Activated naive CD4-positive, alpha-beta T cell (primary cell): ENCODE measurements at places on chromosomes 5 and 9.

DNA sequence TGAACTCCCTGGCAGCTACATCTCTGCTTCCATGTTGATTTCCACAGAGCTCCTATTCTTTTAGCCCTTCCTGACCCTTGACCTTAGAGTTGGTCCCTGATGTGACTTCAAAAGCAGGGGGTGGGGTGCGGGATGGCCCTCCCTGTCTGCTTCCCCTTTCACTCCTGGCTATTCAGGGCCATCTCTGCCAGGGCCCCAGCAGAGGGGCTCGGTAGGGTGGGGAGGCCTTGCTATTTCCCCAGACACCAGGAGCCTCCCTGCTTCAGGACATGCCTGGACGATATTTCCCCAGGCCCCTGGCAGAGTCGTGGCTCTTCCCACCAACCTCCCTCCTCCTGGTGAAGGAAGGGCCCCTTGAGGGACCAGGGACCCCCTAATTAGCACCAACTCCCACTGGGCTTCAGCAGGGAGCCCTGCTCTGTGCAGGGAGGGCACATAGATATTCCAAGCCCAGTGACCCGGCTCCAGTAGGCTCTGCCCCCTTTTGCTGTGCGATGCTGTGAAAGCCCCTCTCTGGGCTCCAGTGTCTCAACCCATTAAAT is 17.3 kb downstream of the CORO2A start:
- no peak for DNase-seq

DNA sequence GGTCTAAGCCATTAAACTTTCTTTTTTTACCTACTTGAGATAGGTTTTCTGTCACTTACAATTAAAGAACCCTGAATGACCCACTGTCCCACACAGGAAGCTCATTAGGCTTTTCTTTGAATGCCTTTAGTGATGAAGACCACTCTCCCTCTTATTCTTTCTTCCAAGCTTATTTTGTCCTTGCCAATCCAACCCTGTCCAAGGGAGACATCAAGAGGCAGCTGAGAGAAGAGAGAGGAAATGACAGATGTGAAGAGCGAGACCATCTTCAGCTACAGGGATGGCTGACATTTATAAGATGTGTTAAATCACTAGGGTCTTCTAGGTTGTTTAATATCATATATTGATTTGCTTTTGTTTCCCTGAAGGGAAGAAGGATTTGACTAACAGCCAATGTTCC is 133.5 kb downstream of the FAM114A2 start:
- no peak for DNase-seq

DNA sequence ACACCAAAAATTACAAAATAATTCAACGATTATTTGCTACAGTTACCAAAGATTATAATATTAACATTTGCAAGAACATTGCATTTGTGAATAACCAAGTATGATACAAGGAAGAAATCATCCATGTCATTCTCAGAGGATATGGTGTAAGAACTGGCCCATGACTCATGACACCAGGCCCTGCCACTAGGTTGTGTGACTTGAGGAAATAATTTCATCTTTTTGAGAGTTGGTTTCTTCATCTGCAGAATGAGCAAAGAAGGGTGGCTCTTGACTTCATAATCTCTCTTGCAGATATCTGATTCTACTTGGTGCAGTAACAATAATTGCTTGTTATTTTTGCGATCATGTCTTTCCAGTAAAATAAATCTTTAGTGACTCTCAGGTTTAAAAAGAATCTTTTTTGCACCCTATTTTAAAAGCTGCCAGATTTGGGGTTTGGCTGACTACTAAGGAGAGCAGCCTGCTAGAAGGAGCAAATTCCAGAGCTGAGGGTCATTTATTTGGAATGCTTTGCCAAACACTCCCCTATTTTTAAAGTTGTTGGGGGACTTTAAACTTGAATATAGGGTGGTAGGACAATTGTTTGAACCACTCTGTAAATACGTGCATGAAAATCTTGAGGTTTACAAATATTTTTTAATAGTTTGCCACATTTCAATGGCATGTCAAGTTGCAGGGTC is 23.5 kb downstream of the ITGA1 start:
- DNase-seq, result no peak

DNA sequence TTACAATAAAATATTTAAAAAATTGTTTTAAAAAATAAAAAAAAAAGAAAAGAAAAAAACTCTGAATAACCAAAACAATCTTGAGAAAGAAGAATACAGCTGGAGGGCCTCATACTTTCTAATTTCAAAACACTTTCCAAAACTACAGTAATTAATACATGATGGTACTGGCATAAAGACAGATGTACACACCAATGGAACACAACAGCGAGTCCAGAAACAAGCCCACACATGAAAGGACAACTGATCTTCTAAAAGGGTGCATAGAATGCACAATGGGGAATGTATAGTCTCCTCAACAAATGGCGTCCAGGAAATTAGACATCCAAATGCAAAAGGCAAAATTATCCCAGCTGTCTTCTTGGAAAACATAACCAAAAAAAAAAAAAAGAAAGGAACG is 99.6 kb downstream of the LURAP1L start:
- DNase-seq, result no peak

DNA sequence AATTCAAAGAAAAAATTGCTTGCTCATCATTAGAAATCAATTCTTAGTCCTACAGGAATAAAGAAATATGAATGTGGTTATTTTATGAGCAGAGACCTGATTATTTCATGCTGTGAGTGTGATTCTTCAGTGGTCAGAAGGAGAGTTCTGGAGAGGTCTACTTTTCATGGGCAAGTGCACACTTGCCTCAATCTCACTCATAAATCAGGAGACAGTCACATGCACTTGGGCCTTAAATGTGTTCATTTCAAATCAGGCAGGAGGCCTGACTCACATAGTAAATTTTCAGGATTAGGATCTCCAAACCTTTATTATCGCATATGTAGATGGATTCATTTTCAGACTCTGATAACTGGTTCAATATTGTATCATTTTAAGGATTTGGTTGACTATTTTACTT is 323.2 kb upstream of the CCNH start:
- DNase-seq, result no peak

GRCh38 chr9:17807613-17808282 is 228.9 kb downstream of the SH3GL2 start:
- DNase-seq, result no peak

- DNase-seq, result no peak
These were observed 20.8 kb downstream of the VAV2 start for GRCh38 chr9:133971121-133971951.

GRCh38 chr5:123099514-123100151 is 10.6 kb downstream of the PRDM6 start:
- no peak for DNase-seq

GRCh38 chr5:59335544-59335943 is 558.0 kb downstream of the PDE4D start:
- DNase-seq, result no peak

DNA sequence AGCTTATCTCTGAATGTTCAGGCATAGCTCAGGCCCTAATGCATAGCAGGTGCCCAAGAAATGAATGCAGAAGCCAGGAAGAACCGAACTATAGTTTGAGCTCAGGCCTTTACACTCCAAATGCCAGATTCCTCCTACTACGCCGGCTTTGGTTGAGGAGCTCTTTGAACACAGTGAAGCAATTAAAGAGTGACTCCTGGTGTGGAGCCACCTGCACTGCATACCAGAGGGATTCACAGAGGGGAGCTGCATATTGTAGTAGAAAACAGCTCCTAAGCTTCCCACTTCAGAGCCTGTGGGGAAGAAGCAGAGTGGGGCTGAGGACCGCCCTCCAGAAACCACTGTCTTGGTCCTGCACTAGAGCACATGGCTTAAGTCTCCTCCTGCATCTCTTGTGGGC is 14.5 kb upstream of the KCNMB1 start:
- DNase-seq, result no peak

DNA sequence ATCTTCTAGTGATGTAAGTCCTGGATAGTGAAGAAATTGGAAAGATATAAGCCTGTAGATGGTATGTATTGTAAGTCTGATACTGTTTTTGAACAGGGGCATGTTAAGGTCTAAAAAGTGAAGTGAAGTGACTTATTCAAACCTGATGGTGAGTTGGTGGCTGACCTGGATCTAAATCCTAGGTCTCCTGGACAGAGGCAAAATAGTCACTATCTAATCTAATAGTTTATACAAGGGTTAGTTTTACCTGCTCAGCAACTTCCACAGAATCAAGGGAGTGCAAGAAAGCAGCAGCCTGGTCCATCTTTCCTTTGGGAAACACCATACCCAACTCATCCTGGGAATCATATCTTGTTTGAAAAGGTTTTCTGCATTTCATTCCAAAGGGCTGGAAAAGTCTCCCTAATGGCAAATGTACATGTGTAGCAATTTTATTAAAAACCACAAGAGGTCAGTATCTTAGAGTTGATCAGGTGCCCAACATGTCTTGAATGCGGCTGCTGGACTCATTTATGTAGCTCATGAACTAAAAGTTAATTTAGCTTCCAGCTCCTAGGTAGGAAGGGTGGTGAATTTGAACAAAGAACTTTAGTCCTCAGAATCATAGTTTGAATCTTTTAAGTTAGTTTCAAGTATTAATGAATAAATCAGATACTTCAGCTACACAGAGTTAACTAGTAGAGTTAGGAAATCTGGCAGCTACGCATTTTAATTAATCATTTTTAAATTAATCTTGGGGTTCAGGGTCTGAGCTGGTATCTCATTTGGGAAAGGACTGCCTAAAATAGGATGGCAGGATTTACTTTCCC is 26.0 kb downstream of the SKP2 start:
- no peak for DNase-seq

- DNase-seq, result no peak
These were observed 38.7 kb upstream of the RAB3C start for GRCh38 chr5:58544195-58544594.

GRCh38 chr9:74555565-74555964 is 58.4 kb downstream of the RORB start:
- no peak for DNase-seq

DNA sequence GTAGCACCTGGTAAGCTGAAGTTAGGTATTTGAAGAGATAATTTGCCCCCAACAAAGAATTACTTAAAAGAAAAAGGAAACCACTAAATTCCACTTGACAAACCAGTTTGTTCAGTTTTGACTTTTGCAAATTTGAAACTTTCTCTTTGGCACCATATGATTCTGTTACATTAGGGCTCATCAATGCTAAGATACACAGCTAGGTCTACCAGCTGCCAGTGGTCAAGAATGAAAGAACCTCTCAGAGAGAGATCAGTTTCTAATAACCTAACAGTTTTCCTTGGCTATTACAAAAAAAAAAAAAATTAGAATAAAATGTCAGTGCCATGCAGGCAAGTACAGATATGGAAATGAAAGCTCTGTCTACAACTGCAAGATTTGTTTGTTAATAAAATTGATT is 92.3 kb downstream of the CAAP1 start:
- no peak for DNase-seq

- no peak for DNase-seq
These were observed 615.5 kb downstream of the RAB3C start for GRCh38 chr5:59198365-59198764.
